ENCODE measurements at places on chromosomes 13 and 19. TPM values are rescaled to one million over a fixed set of nuclear protein-coding genes. Genes with fewer than 3 reads are reported as not detected.
A peak's percentile ranks its signal among the peaks of the same experiment; 100 is the strongest.

DNA sequence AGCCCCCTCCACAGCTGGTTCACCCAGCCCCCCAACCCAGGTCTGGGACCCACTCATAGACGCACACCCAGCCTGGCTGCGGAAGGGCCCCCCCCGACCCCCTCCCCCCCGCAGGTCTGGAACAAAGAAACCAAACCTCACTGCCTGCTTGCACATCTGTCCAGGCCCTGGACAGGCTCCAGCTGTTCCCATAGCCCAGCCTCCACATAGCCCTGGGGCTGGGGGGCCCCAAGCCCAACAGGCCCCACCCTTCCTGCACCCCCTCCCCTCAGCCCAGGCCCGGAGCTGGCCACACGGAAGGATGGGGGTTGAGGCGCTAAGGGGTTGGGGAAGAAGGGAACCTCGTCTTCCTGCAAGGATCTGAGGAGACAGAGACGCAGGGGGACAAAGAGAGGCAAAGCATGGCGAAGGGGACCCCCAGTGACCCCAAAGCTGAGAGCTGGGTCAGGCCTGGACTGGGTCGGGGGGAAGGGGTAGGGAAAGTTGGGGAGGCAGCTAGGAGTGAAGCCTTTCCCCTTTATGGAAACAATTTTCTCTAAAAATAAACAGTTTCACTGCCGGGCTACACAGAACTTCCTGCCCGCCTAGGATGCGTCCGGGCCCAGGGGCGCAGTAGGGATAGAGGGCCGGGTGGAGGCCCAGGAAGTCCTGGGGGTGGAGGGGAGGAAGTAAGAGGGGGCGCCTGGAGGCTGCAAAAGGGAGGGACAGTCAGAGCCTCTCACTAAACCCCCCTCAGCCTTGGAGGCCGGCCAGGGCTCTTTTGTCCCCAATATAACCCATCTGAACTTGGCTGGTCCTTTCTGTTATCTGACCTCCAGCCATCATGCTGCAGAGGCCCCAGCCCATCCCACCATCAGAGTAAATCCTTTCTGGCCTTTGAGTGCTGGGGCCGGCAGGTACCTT lies 2.4 kb downstream of the KANK2 start:
- no peak for DNase-seq

DNA sequence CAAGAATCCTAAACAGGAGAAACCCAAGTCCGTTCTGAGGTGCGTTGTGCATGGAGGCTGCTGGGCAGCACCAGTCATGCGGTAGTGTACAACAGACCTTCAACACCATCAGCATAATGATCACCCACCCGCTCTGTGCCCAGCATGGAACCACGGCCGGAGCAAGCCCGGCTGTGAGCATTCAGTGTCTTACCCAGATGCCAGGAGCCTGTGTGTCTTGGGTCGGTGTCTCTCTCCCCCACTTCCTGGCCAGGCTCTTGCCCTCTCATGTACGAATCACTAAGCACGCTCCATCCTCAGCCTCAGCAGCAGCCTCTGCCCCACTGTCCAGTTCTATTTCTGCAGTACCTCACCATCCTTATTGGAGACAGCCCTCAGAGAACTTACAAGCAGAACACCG lies 231.6 kb upstream of the IRS2 start:
- DNase-seq, result no peak

GRCh38 chr19:29275266-29275665 lies 62.3 kb upstream of the UQCRFS1 start:
- DNase-seq, result no peak

GRCh38 chr13:50446611-50447010 lies 396.9 kb downstream of the DLEU7 start:
- no peak for DNase-seq

- no peak for DNase-seq
These were observed 130.7 kb upstream of the PEG3 start for GRCh38 chr19:56971230-56971629.

- DNase-seq, result no peak
These were observed 2.7 kb downstream of the ALDH16A1 start for GRCh38 chr19:49455773-49456172.

GRCh38 chr19:44600466-44600865 lies 12.9 kb upstream of the IGSF23 start:
- DNase-seq, result no peak

GRCh38 chr13:34223984-34224383 lies 406.0 kb downstream of the RFC3 start:
- no peak for DNase-seq

DNA sequence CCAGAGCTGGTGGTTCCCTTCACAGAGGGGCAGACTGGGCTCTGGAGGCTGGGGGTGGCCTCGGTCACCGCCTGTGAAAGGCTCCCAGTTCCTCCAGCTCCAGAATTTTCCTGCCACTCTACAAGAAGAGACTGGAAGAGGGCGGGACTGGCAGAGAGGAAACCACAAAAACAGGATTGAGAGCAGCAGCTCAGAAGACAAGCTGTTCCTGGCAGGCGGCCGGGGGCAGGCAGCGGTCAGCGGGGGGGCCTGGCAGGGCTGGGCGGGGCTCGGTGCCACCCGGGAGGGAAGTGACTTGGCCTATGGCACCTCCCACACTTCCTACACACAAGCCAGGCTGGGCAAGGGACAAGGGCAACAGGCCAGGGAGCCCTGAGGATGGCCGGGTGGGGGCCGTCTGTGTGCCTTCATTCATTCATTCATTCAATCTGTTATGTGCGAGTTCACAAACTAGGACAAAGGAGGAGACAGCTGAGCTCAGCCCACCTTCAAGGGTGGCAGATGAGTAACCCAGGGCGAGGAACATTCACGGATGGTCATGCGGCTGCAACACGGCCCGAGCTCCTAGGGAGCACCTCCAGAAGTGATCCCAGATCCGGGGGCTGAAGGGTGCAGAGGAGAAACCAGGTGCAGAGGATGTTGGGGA lies 16.9 kb upstream of the BTBD2 start:
- peak; percentile 92 for DNase-seq

GRCh38 chr13:29810898-29811297 lies 39.5 kb downstream of the UBL3 start:
- DNase-seq, result no peak

DNA sequence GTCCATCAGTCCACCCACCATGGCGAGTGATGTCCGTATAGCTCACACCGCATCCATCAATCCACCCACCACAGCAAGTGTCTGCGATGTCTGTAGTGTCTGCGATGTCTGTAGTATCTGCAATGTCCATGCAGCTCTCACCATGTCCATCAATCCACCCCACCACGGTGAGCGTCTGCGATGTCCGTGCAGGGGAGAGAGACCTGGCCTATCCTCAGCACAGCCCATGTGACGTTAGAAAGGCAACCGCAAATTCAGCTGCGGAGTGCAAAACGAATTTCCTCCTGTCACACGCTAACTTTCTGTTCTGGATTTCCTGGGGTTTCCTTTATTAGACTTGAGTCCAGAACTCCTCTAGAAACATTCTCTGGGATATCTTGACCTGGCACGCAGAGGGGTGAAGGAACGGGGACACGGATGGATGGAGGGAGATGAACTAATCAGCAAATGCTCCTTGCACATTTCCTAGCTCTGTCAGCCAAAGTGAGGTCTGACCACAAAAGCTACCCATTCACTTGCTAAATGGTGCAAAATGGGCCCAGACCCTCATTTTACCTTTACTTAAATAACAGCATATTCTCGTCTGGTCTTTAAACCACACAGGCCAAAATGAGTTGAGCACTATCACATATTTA lies 18.3 kb downstream of the RASA3 start:
- DNase-seq, result no peak

DNA sequence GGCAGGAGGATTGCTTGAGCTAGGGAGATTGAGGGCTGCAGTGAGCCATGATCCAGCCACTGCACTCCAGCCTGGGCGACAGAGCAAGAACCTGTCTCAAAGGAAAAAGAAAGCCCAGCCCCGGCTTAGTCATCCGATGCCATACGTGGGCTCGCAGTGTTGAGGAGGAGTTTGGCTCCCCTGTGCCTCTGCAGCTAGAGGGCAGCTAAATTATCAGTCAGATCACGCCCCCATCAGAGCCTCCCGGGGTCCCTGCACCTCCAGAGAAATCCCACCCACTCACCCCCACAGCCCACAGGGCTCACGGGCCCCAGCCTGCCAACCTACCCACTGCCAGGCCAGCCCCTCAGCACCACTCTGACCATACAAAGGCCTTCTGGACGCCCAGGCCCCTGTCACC lies 27.6 kb downstream of the MAU2 start:
- no peak for DNase-seq

DNA sequence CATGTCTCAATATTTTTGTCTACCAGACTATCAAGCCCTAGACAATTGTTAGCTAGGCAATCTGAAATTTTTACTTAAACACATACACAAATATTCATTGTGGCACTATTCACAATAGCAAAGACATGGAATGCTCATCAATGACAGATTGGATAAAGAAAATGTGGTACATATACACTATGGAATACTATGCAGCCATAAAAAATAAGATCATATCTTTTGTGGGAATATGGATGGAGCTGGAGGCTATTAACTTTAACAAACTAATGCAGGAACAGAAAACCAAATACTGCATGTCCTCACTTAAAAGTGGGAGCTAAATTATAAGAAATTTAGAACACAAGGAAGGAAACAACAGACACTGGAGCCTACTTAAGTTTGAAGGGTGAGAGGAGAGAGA lies 288.6 kb upstream of the MIR17HG start:
- no peak for DNase-seq

DNA sequence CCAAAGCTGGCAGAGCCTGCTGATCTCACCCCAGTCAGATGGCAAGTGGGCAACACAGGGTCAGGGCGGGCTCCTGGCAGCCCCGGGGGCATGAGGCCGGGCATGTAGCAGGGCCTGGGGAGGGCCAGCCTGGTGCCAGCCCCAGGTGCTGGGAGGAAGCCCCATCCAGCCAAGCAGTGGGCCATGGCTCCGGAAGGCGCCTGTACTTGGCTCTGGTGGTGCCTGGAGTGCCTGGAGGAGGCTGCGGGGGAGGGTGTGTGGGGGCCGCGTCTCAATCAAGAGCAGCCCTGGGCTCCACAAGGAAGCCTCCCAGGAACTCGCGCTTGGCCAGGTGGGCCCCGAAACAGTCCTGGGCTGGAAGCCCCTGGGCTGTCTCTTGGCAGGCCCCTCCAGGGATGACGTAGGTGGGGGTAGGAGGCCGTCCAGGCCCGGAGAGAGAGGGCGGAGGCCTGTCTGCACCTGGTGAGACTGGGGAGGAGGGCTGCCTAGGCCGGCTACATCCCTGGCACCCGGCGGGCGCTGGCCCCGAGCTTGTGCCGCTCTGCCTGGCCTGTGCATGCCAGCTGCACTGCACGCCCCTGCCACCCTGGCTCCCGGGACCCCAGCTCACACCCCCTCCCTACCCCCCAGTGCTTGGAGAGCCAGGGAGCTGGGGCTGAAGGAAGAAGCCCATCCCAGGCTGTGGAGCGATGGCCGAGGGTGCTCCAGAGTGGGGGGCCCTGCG lies 45.9 kb downstream of the COMP start:
- no peak for DNase-seq

DNA sequence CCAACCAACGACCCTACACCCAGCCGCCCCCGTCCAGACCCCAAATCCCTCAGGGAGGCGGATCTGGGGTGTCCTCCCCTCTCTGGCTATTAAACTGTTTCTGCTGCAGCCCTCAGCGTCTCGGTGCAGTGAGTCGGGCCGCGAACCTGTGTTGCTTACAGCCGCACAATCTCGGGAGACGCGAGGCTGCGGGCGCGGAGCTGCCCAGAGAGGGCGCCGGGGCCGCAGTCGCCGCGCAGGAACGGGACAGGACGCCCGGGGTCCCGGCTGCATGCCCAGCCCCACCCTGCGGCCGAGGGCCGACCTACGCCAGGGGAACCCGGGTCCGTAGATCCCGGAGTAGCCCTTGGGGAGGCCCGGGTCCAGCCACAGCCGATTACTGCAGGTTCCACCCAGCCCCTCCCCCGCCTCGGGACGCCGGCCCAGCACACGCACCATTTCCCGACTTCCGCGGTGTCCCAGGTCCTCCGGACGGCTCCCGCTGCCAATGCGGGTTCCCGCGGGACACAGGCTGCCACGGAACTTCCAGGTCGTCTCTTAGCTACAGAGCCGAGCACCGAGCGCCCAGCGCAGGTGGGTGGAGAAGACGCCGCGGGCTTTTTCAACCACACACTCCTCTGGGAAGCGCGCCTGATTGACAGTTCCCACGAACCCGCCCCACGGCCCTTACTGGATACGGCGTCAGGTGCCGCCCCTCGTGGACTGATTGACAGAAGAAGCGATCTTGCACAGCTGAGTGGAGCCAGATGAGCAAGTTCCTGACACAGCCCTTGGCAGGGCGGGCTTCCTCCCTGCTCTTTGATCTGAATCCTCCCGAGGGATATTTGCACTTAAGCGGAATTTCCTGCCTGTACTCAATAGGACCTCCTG lies at the start of gene ZNF799:
TSS of gene ZNF799 (minus strand) at position 639 of the 870 bp plus-strand sequence. CDS start at position 438, 201 bp downstream.
- peak; percentile 97 for DNase-seq

DNA sequence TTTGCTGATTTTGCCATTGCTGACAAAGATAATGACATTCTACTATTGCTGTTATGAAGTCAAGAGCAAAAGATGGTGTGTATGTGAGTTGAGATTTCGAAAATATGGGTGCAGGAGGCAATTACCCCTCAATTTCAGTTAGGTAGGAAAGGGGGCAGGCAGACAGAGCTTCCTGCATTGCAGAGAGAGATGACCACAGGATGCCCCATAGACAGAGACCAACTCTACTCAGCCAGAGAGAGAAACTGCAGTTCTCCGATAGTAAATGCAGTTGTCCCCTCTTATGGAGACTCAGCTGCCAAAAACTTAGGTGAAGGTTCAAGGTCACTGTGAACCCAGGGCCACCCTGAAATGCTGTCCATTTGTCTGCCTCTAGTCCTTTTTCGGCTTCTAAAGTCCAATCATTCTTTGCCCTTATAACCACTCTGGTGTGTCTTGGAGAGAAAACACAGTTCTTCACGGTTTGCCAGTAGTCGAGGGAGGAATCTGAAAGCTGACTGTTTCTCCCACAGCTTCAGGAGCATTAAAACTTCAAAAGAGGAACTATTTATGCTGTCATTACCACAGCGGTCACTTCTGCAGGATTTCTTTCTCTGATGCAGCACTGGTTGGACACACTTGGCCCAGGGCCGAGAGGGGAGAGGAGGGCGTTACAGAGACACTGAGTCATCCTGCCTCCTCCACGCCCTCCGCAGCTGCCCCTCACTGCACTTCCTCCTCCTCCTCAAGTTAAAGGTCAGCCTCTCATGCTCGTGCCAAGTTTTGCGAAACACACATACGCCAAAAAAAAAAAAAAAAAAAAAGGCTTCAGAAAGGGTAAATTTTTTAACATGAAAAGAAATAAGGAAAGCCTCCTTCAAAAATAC lies 264.3 kb downstream of the FOXO1 start:
- DNase-seq, result peak; percentile 93

ADGRE3 gene
- polyA plus RNA-seq, result not detected

WDR62 gene
- polyA plus RNA-seq, result 8.7 TPM

RELB gene
- 19.8 TPM for polyA plus RNA-seq

ZNF441 gene
- 1.2 TPM for polyA plus RNA-seq

MAB21L1 gene
- 0.03 TPM for polyA plus RNA-seq

KIR3DL1 gene
- not detected for polyA plus RNA-seq

ZNF534 gene
- polyA plus RNA-seq, result not detected

NLRP5 gene
- polyA plus RNA-seq, result not detected

PABPC3 gene
- polyA plus RNA-seq, result 0.13 TPM

PODNL1 gene
- polyA plus RNA-seq, result 0.32 TPM

C5AR2 gene
- polyA plus RNA-seq, result not detected
